Activated T-helper 2 cell treated with anti-CD3 and anti-CD28 coated beads, Interferon-gamma antibody, Interleukin-2, Interleukin-4, amounts not matched to agents 10 μg/mL and 5 μg/mL and 100 μg/mL, durations not matched to agents 14 hours and 24 hours and 36 hours (primary cell): ENCODE measurements at places on chromosomes 7 and 10. TPM values are rescaled to one million over a fixed set of nuclear protein-coding genes. Genes with fewer than 3 reads are reported as not detected.

GRCh38 chr7:55413442-55413841 is 48.3 kb downstream of the LANCL2 start:
- DNase-seq: no peak

- no peak for DNase-seq
These were observed 4.9 kb downstream of the HKDC1 start for GRCh38 chr10:69224862-69225657.

- no peak for DNase-seq
These were observed 89.8 kb upstream of the FGL2 start for GRCh38 chr7:77289387-77289786.

GRCh38 chr7:36279926-36280315 is 109.7 kb upstream of the ANLN start:
- DNase-seq: no peak

- DNase-seq: no peak
These were observed 180.0 kb downstream of the HDAC9 start for GRCh38 chr7:18675579-18675978.

GRCh38 chr7:94039368-94040035 is 35.3 kb upstream of the BET1 start:
- DNase-seq: no peak

DNA sequence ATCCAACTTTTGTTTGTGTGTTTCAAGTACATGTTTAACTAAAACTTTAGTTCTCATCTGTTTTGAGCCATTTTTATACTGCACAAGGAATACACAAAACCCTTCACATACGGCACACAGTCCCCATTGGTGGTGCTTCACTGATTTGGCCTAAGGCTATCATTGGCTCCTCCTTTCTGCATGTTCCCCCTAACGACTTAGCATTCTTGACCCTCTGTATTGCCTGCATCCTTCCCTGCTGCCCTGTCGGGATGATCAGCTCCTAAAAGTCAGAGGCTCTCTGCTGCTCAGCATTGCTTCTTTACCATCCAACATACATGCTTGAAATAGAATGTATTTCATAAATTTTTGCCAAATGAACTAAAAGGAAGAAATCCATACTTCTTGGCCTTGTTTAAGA is 111.4 kb upstream of the ABCB5 start:
- no peak for DNase-seq

DNA sequence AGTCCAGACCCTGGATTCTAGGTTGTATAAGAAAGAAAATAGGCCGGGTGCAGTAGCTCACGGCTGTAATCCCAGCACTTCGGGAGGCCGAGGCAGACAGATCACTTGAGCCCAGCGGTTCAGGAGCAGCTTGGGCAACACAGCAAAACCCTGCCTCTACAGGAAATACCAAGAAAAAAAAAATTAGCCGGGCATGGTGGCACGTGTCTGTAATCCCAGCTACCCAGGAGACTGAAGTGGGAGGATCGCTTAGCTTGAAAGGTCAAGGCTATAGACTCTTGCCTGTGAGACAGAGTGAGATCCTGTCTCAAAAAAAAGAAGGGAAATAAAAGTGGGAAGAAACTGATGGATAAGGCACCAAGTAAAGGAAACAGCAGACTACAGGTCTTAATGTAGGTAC is 287.9 kb upstream of the KLF14 start:
- no peak for DNase-seq

DNA sequence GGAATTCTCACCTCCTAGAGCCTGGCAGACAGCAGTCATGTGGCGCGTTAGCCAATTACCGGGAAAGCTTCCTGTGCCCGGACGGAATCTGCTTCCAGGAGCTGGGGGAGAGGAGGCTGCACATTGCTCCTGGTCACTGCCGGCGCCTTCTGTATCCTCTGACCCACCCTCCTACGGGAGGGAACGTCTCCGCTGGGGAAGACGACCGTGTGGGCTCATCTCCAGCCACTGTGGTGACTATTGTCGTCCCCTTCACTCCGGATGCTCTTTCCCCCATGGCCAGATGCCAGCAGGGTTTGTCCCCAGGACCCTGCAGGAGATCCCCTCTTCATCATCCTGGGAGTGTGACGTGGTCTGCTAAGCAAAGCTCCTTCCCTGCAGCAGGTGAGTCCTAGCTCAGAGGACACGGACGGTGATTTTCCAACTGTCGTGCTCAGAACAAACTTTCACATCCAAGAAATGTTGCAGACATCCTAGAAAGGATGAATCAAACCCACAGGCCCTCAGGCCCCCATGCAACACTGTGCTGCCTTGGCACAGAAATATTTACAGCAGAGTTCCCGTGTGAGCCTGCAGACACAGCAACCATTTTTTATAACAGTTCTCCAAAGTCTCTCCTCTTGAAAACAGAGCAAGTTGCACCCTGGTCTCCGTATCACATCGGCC is 29.6 kb upstream of the FAM20C start:
- no peak for DNase-seq

The EEF1AKMT2 gene
- 20.9 and 21.0 TPM in 2 replicates for total RNA-seq

DNA sequence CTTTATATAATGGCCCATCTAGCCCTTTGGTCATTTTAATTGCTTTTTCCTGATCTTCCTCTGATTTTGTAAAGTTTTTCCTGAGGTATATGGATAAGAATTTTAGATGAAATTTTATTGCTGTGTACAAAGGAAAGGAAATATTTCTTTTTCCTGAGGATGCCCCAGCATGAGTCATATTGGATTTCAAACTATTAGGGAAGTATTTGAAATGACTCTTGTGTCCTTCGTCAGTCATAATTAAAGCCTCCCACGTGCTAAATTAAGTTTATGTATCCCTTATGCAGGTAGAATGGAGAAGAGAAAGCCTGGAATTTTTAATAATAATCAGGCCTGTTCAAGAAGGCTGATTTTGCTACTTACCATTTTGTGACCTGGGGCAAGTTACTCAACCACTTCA is 82.6 kb upstream of the GLI3 start:
- DNase-seq: no peak

DNA sequence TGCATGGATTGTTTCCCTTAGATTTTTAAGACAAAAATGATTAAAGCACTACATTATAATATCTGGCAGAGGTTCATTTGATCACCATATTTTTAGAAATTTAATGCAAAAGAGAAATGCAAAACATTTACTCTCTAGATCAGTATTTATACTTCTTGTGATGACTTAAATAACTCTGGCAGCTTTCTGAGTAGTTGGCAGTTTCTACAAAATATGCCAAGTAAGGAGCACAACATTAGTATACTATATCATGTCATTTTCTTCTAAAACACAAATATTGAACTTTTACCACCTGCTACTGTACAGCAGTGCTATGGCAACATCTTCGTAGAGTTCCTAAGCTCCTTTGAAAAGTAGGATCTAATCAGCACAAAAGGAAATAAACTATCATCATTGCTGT is 275.2 kb downstream of the PCDH15 start:
- DNase-seq: no peak

GRCh38 chr7:139502226-139502625 is 18.8 kb upstream of the KLRG2 start:
- DNase-seq: no peak

- DNase-seq: no peak
These were observed 35.0 kb upstream of the LSM8 start for GRCh38 chr7:118148930-118149329.

GRCh38 chr7:7996568-7996967 is 28.0 kb downstream of the GLCCI1 start:
- DNase-seq: no peak

The ZNF248 gene
- total RNA-seq: 9.2 and 11.2 TPM in 2 replicates

DNA sequence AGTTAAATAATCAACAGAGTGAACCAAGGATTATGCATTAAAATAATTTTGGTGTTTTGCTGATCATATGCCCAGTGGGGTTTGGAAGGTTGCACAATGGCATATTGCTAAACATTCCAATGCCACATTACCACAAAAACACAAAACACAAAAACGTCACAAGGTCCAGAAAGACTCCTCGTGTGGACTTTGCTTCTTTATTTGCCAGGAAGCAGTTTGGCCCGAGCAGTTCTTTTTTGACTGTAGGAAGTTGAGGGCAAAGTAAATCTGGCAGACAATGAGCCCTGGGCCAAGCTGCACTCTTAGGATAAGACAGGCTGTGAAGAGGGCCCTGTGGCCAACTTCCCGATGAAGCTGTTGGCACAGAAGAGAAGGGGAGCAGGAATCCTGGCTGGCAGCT is 39.2 kb upstream of the SLC35B4 start:
- no peak for DNase-seq

The CADPS2 gene
- not detected in 2 replicates for total RNA-seq

DNA sequence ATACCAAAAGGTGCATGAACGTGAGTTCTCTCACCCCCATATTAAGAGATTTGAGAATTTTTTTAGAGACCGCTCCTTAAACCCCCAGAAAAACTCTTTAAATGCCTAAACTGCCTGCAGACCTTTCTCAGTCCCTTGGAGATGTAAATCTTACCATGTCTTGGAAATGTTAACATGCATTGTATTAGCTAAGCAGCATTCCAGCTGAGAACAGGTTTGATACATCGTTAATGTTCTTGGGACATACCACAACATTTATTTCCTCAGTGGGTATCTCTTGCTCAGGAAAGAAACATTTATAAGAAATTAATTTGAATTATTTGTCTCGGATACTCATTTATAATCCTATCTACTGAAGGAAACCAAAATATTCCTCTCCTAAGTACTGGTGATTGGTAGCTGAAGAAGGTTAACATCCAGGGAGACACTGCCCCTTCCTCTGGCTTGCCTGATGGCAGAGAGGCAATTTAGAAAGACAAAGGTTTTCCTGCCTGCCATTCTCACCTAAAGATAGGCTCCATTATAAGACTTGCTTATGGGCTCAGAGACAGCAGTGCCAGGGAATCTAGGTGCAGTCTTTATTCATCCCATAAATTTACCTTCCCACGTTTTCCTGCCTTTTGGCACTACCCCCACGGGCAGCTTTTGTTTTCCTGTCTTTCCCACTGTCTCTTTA is 141.2 kb downstream of the COBL start:
- no peak for DNase-seq

DNA sequence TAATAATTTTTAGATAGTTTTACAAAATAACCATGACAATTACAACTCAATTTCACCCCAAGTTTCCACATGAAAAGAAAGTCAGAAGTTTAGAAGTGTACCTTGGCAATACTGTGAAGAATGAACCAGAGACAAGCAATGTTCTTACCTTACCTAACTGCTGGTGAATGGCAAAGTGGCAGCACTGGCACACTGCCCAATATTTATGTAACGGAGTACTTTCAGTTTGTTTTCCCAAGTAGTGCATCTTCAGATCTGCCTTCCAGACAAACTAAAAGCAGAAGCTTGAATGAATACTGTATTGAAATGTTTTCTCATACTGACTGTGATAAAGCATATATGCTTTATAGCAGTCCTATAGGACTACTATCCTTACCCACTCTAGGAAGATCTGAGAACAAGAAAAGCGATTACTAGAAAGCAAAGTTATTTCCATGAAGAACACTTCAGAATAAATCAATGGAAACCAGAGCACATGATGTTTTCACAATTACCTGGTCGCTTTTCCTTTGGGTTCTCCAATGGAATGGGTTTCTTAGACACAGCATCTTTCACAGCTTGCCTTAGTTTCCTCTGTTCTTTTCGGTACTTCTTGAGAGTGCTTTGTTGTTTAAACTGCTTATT is 1.5 kb downstream of the NOC3L start:
- DNase-seq: no peak

- no peak for DNase-seq
These were observed 121.2 kb upstream of the AFAP1L2 start for GRCh38 chr10:114525368-114525949.

DNA sequence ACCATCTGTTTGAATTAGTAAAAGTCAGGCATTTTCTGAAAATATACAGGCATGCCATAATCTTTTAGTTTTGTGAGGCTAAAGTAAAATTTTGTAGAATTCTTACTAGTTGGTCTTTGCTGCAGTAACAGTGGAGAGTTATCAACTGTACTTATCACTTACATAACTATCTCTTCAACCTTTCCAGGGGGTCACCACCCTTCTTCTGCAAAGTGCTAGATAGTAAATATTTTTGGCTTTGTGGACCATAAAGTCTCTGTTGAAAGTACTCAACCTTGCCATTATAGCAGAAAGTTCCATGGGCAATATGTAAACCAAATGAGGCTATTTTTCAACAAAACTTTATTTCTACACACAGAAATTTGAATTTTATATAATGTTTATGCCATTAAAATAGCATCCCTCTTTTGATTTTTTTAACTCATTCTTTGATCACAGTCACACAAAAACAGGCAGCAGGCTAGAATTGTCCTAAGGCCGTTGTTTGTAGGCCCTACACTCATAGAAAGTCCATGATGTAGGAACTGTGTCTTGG is 59.5 kb upstream of the KLF6 start:
- DNase-seq: no peak
